ENCODE measurements at places on chromosomes 2 and 18.

- peak; percentile 80 for DNase-seq
These were observed 1.7 kb upstream of the FOSL2 start for GRCh38 chr2:28390746-28391563.

- no peak for DNase-seq
These were observed 63.8 kb downstream of the HAUS1 start for GRCh38 chr18:46167971-46168370.

GRCh38 chr18:59744271-59744721 lies 47.1 kb upstream of the CCBE1 start:
- peak; percentile 35 for DNase-seq

DNA sequence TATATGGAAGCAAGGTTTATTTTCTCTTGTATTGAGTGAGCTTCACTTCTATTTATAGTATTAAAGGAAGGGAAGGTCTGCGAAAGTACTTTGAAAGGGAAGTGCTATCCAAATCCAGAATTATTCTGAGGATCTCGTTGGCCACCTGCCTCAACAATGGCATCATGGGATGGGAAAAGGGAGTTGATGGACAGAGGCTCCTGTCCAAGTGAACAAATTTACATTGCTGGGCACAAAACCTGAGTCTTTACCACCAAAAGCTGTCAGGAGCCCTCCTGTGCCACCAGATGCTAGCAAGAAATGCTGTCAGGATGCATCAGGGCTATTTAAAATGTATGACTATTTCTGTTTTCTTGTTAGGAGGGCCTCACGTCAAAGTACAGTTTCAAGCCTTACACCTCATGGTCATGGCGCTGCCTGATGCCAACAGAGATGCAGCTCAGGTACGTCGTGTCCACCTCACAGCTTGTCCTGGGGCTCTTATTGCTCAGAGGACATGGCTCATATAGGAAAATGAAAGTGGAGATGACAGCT lies 157.3 kb downstream of the ARHGAP28 start:
- DNase-seq, result no peak

GRCh38 chr2:71715951-71716696 lies 262.8 kb downstream of the DYSF start:
- no peak for DNase-seq

GRCh38 chr2:122300758-122301157 lies 545.3 kb downstream of the TSN start:
- DNase-seq, result no peak

DNA sequence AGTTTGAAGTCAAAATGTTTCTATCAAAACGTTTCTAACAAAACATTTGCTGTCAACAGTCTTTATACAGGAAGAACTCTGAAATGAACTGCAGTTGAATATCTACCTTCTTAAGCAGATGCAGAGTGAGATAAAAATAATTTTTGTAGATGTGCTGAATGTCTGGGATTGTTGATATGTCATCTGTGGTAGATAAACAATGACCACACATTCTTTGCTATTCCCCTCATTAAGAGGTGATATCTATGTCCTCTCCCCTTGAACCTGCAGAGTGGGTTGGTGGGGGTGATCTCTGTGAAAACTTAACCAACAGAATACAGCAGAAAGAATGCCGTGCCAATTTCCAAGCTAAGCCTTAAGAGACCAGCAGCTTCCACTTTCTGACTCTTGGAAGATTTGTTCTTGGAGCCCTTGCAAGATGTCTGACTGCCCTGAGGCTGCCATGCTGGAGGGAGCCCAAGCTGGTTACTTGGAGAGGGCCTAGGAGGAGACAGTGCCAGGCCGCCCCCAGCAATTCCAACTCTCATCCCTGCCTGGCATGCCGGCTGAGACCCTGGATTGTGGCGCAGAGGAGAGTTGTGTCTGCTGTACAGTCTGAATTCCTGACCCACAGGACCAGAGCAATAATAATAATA lies 80.8 kb downstream of the COLEC12 start:
- DNase-seq, result no peak

DNA sequence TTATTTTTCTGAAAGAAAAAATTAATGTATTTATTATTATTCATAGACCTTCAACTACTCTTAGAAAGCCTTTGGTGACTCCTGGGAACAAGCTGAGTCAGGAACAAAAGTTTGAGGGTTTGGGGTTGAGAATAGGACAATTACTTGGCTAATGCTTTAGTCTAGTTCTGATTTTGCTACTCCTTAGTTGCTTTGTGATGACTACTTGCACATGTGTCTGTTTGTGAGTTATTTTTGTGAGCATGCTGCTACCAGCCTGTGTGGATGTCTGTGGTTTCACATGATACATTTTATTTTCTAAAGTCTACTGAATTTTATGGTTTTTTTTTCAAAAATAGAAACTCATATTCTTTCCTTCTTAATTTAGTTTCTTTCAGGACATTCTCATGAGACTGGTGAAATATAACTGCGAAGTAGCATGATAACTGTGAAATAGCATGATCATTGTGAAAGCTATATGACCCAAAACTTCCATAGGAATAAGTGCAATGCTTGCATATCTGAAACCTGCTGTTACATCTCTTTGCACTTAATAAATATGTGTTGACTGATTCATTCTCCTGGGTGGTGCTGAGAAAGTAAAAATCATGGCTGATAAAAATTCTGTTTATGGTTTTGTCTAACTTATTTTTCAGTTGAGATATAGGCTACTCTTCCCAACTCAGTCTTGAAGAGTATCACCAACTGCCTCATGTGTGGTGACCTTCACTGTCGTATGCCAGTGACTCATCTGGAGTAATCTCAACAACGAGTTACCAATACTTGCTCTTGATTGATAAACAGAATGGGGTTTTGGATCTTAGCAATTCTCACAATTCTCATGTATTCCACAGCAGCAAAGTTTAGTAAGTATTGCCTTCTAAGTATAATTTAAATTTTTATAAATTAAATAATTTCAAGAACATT lies 17.9 kb upstream of the IL18R1 start:
- no peak for DNase-seq

All from astrocyte of the cerebellum (primary cell).